HTR-8/SVneo (cell line): ENCODE measurements at places on chromosomes 11 and 22.

DNA sequence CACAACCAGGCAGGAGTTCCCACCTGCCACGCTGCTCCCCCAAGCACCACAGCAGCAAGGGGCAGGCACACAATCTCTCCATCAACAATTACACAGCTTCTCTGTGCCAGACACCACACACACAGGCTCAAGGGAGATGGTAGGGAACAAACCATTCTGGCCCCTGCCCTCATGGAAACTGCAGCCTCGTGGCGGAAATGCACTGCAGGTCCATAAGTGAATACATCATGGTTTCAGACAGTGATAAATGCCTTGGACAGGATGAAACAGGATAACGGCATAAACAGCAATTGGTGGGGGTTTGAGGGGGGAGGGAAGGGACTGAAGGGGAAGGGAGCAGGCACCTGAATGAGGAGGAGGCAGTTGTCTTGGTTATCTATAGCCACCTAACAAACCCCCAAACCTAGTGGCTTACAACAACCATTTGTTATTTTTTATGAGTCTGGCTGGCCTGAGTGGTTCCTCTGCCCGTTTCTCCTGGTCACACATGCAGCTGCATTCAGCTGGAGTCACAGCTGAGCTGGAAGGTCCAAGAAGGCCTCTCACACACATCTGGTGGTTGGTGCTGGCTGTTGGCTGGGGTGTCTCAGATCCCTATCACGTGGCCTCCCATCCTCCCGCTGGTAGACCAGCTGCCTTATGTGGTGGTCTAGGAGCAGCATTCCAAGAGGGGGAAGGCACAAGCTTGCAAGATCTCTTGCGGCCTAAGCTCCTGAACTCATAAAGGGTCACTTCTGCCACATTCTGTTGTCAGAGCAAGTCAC is 15.0 kb upstream of the YWHAH start:
- DNase-seq: no peak

DNA sequence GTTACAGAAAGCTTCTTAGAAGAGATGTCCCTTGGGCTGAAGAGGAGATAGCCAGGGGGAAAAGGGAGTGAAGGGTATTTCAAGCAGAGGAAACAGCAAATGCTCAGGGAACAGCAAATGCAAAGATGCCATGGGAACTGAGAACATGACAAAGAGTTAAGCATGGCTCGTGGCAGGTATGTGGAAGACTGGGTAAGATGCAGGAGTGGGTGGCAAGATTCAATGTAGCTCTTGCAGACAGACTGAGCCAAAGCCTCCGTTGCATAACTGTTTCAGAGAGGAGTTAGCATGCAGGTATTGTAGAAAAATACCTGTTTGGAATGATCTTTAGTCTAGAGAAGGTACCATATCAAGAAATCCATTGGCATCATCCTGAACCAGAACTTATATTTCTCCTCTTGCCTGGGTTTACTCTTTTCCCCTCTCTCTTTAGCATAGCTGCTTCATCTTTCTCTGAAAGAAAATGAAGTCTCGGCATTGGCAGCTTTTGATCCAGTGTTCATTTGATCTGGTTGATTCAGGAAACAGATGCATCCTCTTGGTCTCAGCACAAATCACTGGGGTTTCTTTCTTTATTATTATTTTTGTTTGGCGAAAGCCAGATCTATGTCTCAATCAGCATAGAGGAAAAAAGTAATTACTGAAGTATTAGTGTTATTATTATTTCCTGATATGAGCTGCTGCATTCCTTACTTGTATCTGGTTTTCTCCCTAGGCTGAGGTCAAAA is 41.7 kb upstream of the NUP160 start:
- no peak for DNase-seq

DNA sequence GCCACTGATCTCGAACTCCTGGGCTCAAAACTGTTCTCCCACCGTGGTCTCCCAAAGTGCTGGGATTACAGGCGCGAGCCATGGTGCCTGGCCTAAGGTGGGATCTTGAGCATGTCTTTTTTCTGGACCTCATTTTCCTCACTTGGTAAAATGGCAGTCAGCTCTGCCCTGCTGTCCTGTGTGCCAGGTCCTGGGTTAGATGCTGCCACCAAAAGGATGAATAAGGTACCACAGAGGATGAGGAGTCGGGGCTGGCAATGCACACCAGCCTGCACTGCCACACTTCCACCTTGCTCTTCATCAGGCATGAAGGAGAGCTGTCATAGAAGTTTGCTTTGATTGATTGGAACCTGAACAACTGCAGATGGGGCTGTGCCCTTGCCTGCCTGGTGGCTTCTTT is 32.3 kb downstream of the ACO2 start:
- DNase-seq: no peak

DNA sequence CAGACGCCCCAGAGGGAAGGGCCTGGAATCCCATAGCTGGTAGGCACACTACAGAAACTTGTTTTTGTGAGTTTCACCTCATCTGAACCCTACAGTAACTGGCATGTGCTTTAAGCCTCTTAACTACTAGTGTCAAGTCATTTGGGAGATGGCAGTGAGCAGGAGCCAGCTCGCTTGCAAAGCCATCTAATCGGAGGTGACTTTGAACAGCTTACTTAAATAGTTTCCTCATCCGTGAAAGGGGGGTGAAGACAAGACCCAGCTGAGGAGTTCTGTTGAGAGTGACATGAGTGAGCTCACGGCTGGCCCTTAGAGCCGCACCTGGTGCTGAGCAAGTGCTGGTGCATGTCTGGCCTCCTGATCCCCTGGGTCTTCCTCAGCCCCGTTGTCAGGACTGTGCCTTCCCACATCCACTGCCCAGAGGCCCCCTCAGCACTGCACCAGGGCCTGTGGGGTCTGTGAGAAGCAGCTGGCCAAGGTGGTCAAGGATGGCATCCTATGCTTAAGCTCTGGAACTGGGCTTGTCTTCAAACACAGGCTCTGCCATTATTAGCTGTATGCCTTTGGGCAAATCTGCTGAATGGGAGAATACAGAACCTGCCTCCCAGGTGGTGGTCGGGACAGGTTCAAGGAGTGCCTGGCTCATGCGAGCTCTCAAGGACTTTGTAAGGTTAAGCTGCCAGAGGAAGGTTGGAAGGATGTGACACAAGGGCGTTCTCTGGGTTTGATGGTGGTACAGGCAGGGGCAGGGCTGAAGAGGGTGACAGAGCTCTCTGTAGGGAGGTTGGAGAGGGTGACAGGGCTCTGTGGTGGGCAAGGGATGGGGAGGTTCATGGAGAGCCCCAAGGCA is 27.3 kb downstream of the INCENP start:
- no peak for DNase-seq

- no peak for DNase-seq
Observed at GRCh38 chr11:72468289-72468688, 34.0 kb upstream of the CLPB start.

GRCh38 chr22:36419912-36420882 is 32.4 kb upstream of the MYH9 start:
- no peak for DNase-seq

- DNase-seq: no peak
Observed at GRCh38 chr11:92804388-92804966, 165.0 kb upstream of the MTNR1B start.

- DNase-seq: no peak
Observed at GRCh38 chr11:7332962-7333361, 81.3 kb downstream of the SYT9 start.

DNA sequence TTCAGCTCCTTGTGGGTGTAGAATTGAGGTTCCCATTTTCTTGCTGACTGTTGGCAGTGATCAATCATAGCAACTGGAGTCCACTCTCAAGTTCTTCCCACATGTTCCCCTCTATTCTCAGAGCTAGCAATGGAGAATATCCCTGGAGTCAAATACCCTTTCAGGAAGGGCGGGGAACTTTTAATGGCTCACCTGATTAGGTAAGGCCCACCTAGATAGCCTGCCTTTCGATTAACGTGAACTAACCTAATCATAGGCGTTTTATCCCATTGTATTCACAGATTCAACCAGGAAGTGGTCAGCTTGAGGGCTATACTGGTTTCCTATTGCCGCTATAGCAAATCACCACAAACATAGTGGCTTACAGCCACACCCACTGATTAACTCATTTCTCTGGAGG is 7.1 kb upstream of the LRRC55 start:
- no peak for DNase-seq

DNA sequence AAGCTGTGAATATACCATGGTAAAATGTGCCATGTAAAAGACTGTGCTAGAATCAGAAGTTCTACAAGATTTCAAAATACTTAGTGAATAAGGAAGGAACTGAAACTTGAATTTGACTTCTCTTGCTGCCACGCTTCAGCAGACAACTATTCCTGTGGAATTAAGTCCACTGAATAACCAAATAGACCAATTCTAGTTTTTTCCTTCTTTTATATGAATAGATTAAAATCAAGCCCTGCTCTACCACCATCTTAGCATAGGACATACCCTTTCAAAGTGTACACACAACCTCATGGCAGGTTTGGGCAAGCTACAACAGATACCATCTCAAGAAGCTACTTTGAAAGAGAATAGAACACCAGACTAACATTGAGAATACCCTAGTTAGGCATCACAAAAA is 23.4 kb upstream of the CLNS1A start:
- no peak for DNase-seq

DNA sequence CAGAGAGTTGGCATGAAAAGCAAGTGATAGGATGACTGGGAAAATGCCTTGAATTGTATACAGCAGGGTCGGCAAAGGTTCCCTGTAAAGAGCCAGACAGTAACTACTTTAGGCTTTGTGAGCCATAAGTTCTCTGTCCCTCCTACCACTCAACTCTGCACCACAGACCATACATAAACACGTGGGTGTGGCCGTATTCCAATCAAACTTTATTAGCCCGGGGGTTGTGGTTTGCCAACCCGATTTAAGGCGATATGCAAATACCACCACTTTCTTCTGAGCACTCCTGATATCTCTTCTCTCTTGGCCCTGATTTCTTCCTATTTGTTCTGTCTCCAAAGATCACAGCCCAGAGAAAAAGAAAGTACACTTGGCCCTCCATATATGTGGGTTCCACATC is 87.5 kb downstream of the MN1 start:
- DNase-seq: no peak

GRCh38 chr11:130181295-130182272 is 22.0 kb downstream of the ST14 start:
- peak; percentile 28 for DNase-seq

- DNase-seq: no peak
Observed at GRCh38 chr11:43243927-43244326, 67.9 kb upstream of the API5 start.

DNA sequence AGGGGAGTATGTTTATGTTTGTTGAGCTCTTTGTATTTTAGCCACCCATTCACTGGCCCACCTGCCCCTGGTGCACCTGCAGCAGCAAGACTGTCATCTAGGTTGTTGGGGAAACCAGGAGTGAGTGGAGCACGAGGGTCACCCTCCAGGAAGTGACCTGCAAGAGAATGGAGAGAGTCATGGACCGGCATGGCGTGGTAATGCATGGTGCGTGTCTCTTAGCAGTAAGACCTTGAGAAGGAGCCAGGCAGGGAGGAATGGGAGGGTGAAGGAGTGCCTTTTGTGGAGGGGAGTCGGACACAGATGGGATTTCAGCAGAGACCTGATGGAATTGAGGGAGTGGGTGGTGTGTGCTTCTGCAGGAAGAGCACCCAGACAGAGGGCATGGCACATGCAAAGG is 37.9 kb downstream of the KCNQ1 start:
- DNase-seq: no peak

DNA sequence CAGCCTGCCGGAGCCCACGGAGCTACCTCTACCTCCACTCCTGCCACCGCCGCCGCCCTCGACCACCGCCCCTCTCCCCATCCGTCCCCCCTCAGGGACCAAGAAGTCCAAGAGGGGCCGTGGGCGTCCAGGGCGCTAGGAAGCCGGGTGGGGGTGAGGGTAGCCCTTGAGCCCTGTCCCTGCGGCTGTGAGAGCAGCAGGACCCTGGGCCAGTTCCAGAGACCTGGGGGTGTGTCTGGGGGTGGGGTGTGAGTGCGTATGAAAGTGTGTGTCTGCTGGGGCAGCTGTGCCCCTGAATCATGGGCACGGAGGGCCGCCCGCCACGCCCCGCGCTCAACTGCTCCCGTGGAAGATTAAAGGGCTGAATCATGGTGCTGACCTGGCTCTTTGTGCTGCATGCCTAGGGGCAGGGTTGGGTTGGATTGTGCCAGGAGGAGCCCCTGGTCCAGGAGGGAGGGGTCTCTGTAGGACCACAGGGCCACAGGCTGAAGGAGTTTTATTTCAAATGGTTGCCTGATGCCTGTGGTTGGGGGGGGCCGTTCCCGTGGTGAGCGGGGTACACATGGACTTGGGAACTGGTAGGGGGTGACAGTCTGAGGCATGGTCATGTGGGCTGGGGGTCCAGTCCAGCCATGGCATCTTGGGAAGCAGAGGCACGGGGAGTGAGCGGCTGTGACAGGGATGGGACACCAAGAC is 2.3 kb downstream of the PTPRCAP start:
- DNase-seq: no peak

- DNase-seq: no peak
Observed at GRCh38 chr22:19958083-19959042, 16.7 kb upstream of the TXNRD2 start.

- DNase-seq: no peak
Observed at GRCh38 chr11:134052988-134053945, 15.6 kb upstream of the JAM3 start.

GRCh38 chr11:133957900-133958299 is 1.1 kb upstream of the IGSF9B start:
- no peak for DNase-seq

- DNase-seq: no peak
Observed at GRCh38 chr11:64396079-64396591, 37.2 kb downstream of the RPS6KA4 start.

DNA sequence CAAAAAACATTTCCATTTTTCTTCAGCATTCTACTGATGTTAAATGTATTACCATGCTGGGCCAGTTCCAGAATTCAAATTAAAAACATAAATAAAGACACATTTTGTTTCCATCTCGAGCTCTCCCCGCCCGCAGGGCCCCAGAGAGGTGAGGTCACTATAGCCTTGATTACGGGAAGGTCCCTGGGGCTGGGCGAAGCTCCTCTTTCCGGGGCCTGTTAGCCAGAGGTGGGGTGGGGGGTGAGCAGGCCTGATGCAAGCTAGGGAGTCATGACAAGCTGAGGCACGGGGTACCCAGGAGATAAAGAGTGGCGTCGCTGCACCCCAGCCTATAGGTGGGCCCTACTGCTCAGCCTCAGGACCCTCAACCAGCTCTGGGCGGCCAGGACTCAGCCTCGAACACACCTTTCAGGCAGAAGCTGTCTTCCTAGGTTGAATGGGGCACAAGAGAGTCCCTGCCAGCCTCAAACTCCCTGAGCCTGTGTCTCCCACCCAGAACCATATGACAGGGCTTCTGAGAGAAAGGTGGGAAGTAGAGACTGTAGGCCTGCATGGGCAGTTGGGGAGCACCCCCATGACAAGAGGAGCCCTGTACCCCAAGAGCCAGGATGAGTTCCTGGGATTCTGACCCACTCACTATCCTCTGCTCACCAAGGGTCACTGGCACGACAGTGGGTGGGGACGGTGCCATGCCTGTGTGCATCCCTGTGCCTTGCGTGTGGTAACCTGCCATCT is 34.8 kb downstream of the KCNQ1OT1 start:
- DNase-seq: no peak

- no peak for DNase-seq
Observed at GRCh38 chr11:101738452-101738851, 154.6 kb upstream of the TRPC6 start.

DNA sequence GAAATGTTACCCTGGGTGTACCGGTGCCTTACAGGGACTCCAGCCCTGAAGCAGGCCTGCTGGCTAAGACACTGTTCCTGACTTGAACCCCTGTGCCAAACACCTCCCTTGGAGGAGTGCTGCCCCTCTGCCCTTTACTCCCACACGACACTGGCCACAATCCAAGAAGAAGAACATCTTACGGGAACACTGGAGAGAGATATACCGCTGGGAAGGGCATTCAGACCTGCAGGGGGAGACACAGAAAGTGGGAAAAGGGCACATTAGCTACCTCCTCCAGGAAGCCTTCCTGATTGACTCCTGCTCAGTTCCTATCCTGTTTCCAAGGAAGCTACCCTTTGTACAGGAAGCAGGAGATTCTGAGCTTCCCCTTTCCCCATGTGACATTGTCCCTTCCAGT is 18.7 kb downstream of the TMPRSS13 start:
- DNase-seq: no peak
